Caki2 (cell line): ENCODE measurements at places on chromosomes 4 and X.
A peak's percentile ranks its signal among the peaks of the same experiment; 100 is the strongest.

GRCh38 chr4:10721616-10722015 lies 37.0 kb upstream of the CLNK start:
- DNase-seq = no peak

GRCh38 chrX:95063554-95063953 lies 1389.5 kb downstream of the FAM133A start:
- no peak for DNase-seq

DNA sequence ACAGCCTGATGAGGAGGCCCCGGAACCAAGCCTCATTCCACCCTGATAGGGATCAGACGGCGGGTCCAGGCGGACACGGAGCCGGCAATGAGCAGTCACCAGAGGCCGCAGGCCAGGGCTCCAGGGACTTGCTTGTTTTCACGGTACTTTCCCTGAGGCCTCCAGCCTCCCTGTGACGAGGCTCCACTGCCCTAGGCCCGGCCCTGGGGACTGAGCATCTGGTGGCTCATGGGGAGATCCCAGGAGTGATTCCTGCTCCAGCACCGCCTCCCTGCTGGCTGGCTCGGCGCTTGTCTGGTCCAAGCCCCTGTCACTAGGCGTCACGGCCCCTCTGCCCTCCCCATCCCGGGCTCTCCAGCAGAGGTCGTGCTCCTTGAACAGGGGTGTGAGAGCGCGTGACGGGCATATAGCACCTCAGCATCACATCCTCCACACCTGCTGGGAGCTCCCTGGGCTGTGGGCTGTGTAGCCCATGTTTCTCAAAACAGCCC lies 14.1 kb downstream of the HTRA3 start:
- no peak for DNase-seq

- DNase-seq = no peak
Measured at GRCh38 chr4:82802911-82803310, 4.3 kb upstream of the SCD5 start.

- no peak for DNase-seq
Measured at GRCh38 chr4:2930758-2931511, 32.3 kb downstream of the NOP14 start.

DNA sequence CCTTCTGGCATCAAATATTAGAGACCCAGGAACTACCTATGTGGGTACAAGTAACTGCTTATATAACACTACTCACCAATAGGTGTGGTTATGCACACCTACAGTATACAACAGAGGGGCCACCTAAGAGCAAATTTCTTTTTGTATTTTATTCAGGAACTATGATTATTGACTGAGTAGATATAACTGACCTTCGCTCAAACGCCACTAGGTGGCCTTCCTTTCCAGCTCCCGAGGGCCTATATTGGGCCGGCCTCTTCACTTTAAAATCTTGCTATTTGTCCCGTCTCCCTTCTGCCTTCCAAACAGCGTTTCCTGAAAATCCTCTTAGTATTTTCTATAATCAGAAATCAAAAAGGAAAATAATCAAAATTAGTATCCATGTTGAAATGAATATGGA lies 19.9 kb upstream of the PABPC5 start:
- DNase-seq = no peak

DNA sequence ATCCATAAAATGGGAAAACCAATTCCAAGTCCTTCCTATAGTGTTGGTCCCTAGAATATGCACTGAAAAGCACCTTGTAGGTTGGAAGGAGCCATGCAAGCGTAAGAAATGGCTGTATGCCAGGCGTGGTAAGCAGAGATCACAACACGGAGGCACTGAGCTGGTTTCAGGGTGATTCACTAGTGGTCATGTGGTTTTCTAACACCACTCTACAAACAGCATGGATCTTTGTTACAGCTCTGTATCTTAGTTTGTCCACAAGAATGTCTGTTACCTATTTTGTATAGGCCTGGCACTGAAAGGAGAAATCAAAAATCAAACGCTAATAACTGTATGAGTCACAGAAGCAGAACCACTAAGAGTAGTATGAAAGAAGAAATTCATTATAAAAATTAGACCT lies 71.9 kb downstream of the MAGEB17 start:
- DNase-seq = peak; percentile 56
